ENCODE measurements at places on chromosomes 6 and 20. TPM values are rescaled to one million over a fixed set of nuclear protein-coding genes. Genes with fewer than 3 reads are reported as not detected.
A peak's percentile ranks its signal among the peaks of the same experiment; 100 is the strongest.

- DNase-seq = no peak
These were observed 266.8 kb downstream of the EPM2A start for GRCh38 chr6:145468534-145468933.

The ALDH5A1 gene
- total RNA-seq = 1.8 TPM

The FOXQ1 gene
- total RNA-seq = not detected

DNA sequence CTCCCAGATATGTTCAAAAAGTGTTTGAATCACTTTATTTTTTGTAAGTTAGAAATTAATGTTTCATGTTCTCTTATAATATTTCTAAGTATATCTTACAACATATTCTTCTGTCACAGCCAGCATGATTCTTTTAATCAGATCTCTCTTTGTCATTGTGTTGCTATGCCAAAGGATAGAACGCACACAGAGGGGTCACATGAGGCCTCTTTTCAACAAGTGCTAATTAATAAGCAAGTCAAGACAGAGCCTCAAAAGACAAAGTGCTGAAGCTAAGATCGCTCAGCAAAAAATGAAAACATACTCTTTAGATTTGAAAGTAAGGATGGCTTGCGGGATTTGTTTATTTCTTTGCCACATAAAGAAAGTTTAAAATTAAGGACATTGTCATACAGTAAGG is 508.8 kb upstream of the PTCHD4 start:
- no peak for DNase-seq

DNA sequence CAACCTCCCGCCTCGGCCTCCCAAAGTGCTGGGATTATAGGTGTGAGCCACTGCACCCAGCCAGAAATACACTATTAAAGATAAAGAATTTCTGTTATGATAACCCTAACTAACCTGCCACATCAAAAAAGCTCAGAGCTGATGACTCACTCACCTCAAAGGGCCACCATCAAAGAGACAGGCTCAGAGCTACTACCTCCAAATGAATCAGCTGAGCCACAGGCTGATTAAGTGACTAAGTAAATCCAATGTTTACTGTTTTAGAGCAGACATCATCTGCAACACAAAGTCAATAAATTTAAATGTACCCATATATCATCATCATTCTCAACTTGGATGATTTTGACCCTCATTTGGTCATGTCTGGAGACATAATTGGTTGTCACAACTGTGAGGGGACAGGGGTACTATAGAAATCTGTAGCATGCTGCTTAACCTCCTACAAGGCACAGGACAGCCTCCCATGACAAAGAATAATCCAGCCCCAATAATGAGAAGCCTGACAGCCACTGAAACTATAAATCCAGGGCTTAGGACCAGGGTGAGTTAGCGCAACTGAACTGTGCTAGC is 106.5 kb downstream of the ATP9A start:
- DNase-seq = peak; percentile 97

The MAPK14 gene
- total RNA-seq = 59.6 TPM

DNA sequence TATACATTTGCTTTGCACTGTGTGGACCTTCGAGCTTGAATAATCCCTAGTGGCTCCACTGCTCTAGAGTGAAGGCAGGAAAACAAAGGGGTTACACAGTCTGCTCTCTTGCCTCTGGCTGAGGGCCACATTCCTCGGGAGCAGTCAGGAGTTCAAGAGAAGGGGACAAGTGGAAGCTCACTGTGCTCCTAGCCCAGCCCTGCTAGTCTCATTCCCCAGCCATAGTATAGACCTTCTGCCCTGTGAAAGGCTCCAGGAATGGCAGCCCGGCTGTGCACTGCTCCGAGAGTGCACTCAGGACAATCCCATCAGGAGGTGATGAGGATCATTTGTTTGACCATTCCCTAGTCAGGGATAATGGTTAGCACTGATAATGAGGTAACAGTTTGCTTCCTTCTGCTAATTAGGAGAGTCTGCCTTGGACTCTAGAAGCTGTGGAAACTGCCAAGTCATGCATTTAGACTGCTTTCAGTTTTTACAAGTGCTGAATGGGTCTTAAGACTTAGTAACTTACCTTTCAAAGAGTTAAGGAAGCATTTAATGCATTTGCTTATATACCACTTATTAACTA is 8.5 kb downstream of the IYD start:
- no peak for DNase-seq

DNA sequence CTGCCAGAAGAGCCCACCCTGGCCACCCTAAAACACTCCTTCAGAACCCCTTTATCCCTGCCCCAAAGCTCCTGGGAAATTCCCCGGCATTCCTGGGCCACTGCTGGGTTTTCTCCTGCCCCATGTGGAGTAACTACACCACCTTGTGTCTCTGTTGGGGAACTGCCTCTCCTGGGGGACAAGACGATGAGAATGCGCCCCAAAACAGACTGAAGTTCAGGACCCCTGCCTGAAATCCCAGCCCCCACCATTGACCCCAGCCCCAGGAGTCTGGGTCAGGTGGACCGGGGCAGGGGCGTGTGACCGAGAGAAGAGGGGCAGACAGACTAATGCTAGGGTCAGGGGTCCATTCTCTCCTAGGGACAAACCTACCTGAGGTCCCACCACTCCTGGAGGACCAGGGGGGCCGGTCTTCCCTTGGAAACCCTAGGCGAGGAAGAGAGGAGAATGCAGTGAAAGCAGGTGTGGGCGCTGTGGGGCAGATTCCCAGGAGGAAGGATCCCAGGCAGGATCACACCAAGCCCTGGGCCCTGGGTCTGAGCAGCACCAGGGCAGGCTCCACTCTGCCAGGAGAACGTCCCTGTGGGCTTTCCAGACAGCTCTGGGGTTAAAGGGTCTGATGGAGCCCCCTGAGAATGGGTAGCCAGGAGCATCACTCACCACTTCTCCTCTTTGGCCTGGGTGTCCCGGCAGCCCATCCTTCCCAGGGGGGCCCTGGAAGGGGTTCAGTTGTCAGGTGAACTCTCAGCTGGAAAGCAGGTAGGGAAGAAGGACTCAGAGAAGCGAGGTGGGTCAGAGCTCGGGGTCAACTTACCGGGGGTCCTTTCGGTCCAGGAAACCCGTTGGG is 19.4 kb downstream of the COL11A2 start:
- DNase-seq = peak; percentile 65

The FAM209A gene
- total RNA-seq = not detected

DNA sequence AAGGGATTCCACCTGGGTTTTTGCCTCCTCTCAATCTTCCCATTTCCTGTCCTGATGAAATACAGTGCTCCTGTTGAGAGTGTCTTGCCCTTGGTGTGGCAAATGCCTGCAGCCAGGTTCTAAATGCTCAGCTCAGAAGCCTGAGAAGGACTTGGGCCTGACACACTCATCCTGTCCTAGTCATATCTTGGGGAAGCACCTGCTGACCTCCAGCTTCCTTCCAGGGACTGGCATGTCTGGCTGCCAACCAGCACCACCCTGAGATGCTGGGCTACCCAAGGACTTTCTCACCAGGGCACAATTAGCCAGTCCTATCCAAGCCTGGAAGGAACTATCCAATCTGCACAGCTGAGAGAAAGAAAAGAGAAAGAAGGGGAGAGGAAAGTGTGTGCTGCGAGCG is 43.4 kb downstream of the LRFN2 start:
- no peak for DNase-seq

DNA sequence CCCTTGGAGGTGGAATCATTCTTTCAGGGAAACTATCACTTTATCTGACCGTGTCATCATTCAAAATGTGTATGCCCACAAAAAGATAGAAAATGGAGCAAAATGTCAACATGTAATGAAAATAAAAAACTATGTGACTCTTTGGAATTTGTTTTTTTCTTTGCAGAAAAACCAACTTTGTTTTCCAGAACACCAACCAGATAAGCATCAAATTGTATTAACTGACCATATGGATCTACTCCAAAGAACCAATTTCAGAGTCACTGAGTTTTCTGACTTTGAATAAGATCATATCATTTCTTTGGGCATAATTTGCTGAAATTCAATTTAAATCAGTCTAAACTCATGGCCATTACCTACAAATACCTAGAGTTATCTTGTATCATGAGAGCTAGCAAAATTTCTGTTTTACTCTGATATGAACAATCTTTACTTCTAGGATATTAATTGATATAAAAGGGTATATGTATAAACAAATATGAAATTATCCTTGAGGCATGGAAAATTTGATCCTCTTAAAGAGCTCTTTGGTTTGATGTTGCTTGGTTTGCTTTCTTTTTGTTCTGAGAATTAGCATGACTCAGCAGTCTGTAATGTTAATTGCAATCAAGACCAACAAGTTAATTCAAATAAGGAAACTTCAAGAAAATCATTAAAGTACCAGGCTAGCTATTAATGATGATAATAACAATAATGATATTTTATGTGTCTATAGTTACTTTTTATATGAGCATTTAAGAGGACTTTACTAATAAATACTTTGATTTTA is 444.4 kb upstream of the MARCKS start:
- peak; percentile 64 for DNase-seq

DNA sequence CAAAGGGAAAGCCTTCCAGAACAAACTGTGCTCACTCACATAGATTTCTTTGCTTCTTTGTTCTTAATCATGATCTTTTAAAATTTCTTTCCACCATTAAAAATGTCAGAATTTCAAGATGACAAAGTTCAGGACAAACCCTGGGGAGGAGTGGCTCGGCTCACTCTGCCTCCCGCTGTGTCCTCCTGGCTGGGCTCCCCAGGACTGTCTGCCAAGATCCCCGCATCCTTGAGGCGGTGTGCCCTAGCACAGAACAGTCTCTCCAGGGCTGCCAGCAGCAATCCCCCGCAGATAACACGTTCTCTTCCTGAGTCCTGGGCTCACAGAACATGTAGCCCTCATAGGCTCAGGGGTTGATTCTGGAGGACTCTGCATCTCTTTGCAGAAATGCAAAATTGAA is 98.4 kb upstream of the KCNG1 start:
- no peak for DNase-seq

- peak; percentile 71 for DNase-seq
These were observed 117.5 kb upstream of the SIRPG start for GRCh38 chr20:1775117-1775516.

GRCh38 chr20:38032585-38033329 is 499 bp downstream of the TTI1 start:
- DNase-seq = no peak

- DNase-seq = no peak
These were observed 87.8 kb downstream of the SLC2A10 start for GRCh38 chr20:46797206-46797605.

The ZNF831 gene
- total RNA-seq = not detected

DNA sequence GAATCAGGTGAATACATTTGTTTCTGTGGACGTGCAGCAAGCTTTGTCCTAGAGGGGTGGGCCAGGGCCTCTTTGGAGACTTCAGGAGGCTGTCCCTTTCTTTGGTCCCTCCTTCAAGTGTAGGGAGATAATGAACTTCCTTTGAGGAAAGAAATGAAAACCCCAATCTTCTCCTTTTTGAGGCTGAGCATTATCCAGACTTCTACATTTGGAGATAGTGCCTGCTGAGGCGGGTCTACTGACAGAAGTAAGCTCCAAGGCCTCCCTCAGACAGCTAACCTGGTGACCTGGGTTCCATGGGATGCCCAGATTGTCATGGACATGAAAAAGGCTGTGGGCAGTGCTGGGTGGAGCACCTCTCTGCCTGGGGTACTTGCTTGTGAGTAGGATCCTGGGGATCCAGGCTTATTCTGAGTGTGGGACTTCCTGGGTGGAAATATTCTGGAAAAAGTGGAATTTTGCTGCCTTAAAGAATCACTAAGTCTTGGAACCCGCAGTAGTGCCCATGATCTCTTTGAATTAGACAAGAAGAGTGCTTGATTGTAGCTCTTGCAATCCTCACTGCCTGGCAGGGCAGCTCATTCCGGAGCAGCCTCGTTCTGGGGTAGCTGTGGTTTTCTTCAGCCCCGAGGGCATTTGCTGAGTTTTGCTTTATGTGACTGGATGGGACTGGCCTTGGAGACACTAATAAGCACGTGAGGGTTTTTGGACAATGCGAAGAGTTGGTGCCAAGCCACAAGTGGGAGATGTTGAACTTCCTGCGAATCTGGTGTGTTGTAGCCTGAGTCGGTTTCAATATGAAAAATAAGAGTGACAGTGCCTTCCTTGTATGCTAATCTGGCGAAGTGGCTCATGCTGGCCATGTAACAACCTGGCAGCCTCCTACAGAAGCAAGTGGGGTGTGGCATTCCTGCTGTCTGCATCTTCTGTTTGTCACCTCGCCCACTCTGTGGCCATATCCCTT is 28.1 kb downstream of the SNRNP48 start:
- peak; percentile 100 for DNase-seq

GRCh38 chr20:23449421-23449820 is 3.3 kb downstream of the CST11 start:
- DNase-seq = peak; percentile 44

The ULBP3 gene
- 10.5 TPM for total RNA-seq

- peak; percentile 18 for DNase-seq
These were observed 8.2 kb downstream of the RTN4IP1 start for GRCh38 chr6:106620931-106621672.

- DNase-seq = no peak
These were observed 187.0 kb downstream of the TSHZ2 start for GRCh38 chr20:53159160-53159559.

GRCh38 chr6:4466769-4467480 is 309.3 kb upstream of the CDYL start:
- peak; percentile 51 for DNase-seq

- peak; percentile 38 for DNase-seq
These were observed 58.7 kb upstream of the EMILIN3 start for GRCh38 chr20:41425180-41425884.

The GDAP1L1 gene
- total RNA-seq = not detected

The SLC24A3 gene
- 2.8 TPM for total RNA-seq

DNA sequence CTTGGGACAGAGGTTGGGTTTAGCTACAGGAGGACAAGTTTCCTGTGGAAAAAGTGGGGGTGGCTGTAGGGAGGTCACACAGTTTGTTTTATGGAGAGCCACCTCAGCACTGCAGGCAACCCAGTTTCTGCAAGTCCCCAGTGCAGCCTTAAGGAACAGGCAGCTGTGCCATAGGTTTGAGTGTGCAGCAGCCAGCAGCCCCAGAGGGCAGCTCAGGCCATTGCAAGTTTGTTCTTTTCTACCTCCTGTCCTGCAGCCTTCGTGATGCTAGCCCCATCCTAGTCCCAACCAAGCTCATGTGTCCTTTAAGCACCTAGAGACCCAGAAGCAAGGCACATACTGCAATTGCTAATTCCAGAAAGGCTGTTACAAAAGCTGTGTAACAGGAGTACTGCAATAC is 58.8 kb downstream of the ZBTB9 start:
- DNase-seq = no peak

GRCh38 chr20:62088258-62089127 is 22.8 kb upstream of the TAF4 start:
- peak; percentile 98 for DNase-seq

DNA sequence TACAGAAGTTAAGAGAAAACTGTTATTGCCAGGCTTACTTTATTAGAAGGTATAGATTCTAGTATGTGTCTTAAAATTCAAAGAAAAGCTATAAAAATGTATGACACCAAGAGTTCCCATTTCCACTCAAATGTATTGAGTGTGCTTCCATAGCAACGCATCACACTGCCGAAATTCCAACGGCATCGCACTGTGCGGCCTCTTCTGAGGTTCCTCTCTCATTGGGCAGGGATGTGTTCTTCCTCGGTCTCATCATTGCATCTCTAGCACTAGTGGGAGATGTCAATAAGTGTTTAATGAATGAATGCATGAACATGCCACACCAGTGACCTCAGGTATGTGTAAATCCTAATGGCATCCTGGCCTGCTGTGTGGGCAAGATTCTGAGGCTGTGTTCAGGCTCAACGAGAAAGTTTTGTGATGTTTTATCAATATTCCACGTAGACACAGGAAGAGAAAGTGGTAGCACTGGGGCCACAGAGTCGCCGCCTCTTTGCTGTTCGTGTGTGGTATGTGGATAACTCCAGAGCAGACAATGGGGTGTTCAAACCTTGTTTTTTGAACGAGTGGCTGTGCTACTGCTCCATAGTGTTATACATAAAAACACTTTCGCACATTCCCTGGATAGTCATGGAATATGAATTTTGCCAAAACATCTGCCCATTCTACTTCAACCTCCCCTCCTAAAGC is 171.6 kb downstream of the ADGB start:
- no peak for DNase-seq

- DNase-seq = no peak
These were observed 3.4 kb downstream of the OXT start for GRCh38 chr20:3074812-3075211.

Measured in M059J (cell line).